Stimulated activated memory B cell treated with anti-CD40 and anti-IgM and Interleukin-4, amounts not matched to agents 10 μg/mL and 1 μg/mL and 100 μg/mL, for 72 hours (primary cell): ENCODE measurements at places on chromosomes 7 and 10.

DNA sequence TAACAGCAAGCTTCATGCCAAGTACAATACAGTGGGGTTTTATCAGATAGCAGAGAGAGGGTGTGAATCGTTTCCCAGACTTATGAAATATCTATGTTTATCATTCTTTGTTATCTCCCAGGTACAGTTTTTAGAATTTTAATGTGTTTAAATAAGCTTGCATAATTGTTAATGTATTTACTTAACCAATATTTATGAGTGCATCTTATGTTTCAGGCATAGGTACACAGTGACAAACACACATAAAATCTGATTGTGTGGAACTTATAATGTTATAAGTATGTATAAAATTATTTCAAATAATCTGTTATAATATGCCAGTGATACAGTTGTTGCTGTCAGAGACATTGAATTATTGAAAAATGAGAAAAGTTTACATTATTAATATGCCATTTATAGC is 1011.4 kb upstream of the C7orf33 start:
- ATAC-seq: no peak

DNA sequence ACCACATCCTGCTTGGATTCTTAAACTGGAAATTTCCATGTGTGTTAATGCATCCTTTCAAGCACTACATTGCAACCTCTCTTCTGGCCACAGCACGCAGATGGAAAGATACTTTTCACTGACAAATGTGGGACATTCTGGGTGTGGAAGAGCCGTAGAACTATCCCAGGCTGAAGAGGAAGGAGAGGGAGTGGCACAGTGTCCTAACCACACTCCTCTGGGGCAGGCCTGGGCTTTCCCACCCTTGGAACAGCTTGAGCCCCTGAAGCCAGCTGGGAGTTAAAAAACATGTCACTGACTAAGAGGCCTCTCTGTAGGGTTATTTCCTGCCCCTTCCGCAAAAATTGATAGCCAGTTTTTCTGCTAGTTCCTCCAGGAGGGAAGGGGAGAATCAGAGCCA is 34.0 kb upstream of the DNMBP start:
- no peak for ATAC-seq

DNA sequence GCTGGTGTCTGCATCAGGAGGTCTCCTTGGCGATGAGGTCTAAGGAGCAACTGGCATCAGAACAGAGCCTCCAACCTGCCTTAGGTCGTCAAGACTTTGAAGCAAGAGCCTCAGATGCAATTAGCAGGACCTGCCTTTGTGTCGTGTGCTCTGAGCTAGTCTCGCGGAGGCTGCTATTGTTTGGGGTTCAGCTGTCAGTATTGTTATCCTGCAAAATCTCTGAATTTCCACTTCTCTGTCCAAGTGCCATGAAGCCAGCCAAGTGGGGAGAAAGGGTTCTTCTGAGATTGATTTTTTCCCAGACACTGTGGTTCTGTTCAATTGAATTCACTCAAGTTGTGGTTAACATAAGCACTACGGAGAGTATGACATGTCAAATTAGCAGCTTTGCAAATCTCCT is 78.7 kb downstream of the ADARB2 start:
- ATAC-seq: no peak

- peak; percentile 10 for ATAC-seq
These were observed 74.2 kb downstream of the HTR5A start for GRCh38 chr7:155144371-155144770.
